ENCODE measurements at places on chromosomes 3 and 15. TPM values are rescaled to one million over a fixed set of nuclear protein-coding genes. Genes with fewer than 3 reads are reported as not detected.

Gene OSBPL10
- total RNA-seq = 21.3 TPM

Gene LSMEM2
- not detected for total RNA-seq

Gene GABRR3
- not detected for total RNA-seq

Gene SCN5A
- not detected for total RNA-seq

Gene ACKR2
- total RNA-seq = not detected

Gene BHLHE40
- 17.4 TPM for total RNA-seq

Gene CHRNA3
- 4.6 TPM for total RNA-seq

Gene DOCK3
- not detected for total RNA-seq

Gene ECE2
- total RNA-seq = not detected

Measured in stomach (tissue), 19 donors.